Cardiac fibroblast (primary cell): ENCODE measurements at places on chromosomes 12 and 14.

DNA sequence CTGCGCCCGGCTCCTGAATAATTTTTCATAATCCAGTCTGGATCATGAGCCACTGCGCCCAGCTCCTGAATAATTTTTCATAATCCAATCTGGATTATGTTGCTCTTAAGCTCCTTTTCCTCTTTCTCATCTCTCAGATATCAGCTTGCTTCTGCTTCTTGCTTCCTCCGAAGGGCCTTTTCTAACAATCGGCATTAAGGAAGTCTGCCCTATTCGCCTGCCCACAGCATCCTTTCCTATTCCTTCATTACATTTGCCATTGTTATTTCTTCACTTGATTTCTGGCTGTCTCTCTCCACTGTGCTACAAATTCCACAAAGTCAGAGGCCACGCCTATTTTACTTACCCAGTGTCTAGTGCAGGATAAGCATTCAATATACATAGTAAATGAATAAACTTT, 83.5 kb downstream of the TTC7B start:
- DNase-seq = no peak

- no peak for DNase-seq
These were observed 484.6 kb downstream of the GALC start for GRCh38 chr14:87508333-87508732.

DNA sequence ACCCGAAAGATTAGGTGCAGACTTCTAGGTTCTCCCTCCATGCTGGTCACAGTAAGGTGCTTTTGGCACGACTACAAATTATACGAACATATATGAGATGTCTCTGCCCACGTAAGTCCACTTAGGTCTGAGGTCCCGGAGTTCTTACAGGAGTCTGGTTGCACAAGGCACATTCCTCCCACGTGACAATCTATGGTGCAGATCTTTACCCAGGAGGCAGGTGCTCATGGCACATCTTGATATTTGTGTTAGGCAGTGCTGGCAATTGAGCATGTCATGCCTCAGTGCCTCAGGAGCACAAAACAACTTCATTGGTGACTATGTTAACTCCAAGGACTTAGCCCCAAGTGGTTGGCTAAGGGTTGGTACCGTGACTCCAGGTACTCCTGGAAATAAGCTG, 92.0 kb upstream of the AMN1 start:
- no peak for DNase-seq

DNA sequence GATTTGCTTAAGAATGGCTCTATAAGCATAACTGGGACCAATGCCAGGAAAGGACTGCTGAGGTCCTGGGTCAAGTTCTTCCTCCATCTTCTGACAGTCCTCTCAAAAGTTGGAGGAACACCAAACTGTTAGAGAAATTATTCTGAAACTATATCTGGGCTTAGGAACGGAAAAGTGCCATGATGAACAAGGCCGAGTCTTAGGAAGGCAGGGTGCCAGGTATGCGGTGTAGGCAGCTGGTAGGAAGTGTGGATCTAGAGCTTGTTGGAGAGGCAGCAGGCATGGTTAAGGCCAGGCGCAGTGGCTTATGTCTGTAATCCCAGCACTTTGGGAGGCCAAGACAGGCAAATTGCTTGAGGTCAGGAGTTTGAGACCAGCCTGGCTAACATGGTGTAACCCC, 7.7 kb downstream of the GNPTAB start:
- no peak for DNase-seq

- no peak for DNase-seq
These were observed 178.9 kb upstream of the NRXN3 start for GRCh38 chr14:77991128-77991772.

DNA sequence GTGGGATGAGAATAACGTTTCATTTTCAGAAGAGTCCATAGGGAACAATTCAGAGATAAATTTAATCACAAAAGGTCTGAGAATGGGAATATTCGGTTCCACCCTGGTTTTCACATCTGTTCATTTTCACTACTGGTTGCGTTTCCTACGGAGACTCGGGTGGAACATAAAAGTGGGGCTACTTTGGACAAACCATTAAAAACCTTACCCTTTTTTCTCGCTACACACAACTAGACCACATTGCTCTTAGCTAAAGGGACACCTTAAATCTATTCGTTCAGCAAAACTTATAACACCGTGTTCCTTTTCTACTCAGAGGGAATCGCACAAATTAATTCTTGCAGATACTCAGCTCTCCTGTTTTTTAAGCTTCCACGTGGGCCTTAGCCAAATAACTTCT, 1.0 kb upstream of the SUDS3 start:
- no peak for DNase-seq

DNA sequence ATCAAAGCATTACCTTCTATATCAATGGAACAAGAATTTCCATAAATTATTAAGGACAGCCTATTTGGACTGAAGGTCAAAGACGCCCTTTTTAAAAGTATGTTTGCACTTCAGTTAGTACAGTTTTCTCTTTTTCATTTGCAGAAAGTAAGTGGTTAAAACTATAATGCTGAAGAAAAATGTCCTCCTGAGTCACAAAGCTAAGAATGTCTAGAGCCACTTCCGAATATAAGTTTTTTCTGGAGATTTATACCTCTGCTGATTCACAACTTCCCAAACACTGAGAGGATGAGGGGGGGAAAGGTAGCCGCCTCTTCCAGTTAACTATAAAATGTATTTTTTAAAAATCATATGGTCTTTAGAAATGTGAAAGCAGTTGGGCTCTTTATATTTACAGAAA, 84.9 kb downstream of the DUSP6 start:
- DNase-seq = no peak

- DNase-seq = no peak
These were observed 14.4 kb downstream of the SNX6 start for GRCh38 chr14:34615507-34615906.

- DNase-seq = no peak
These were observed 55.6 kb downstream of the KCTD10 start for GRCh38 chr12:109421355-109422087.

- DNase-seq = no peak
These were observed 5.9 kb downstream of the PRPF39 start for GRCh38 chr14:45089813-45090212.

DNA sequence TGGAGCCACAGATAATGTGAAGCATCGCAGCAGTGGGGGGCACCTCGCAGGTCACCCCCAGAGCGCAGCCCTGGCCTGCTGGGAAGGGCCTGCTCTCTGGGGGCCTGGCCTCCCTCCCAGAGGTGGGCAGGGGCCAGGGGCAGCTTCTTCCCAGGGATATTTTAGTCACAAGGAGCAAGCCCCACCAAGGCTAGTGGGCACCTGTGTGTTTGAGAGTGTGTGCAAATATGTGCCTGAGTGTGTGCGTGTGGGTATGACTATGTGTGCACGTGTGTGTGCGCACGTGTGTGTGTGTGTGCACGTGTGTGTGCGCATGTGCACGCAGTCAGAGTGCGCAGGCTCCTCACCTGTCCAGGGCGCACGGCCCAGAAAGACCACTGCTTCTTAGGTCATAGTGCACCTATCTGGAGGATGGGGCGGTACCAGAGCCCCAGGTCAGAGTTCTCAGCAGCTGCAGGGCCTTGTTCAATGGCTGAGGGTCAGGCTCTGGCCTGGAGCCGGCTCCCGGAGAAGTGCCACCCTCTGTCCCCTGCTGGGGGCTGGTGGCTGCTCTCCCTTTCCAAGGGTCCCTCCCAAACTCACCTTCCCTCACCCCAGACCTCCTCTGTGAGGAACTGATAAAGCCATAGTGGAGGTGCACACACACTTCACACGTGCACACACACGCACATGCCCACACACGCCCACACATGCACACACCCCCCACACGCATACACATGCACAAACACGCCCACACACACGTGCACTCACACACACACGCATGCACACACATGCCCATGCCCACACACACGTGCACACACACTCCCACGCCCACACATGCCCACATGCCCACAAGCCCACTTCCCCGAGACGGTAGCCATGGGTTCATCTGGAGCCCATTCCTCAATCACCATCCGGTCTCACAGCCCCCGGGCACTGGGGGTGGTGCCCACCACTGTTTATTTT, 128.5 kb downstream of the KIF26A start:
- no peak for DNase-seq

DNA sequence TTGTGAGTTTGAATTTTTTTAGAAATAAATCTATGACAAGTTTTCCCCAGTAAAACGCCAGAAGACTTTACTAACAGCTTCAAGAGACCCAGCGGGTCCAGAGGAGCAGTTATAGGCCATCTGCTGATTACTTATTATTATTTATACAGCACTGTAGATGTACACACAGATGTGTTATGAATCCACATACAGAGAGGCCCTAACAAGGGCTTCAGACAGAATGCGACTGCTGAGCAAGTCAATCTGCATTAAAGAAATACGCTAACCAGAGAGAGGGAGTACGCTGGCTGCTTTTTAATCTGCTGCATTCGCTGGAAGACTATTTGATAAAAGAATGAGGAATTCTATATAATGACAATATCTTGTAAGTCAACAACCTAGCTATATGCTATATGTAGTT, 32.5 kb downstream of the ATF7 start:
- no peak for DNase-seq

- peak; percentile 32 for DNase-seq
These were observed 63.2 kb downstream of the KLHL28 start for GRCh38 chr14:44898551-44898950.

- DNase-seq = no peak
These were observed 29.6 kb upstream of the KCNK10 start for GRCh38 chr14:88352698-88353097.
